CD4-positive, alpha-beta T cell treated with Interleukin-17A for 1 hour (primary cell): ENCODE measurements at places on chromosomes 5 and 9.

- no peak for DNase-seq
Measured at GRCh38 chr9:13608451-13608850, 329.0 kb upstream of the MPDZ start.

- DNase-seq: no peak
Measured at GRCh38 chr5:78472469-78473106, 112.2 kb downstream of the SCAMP1 start.

DNA sequence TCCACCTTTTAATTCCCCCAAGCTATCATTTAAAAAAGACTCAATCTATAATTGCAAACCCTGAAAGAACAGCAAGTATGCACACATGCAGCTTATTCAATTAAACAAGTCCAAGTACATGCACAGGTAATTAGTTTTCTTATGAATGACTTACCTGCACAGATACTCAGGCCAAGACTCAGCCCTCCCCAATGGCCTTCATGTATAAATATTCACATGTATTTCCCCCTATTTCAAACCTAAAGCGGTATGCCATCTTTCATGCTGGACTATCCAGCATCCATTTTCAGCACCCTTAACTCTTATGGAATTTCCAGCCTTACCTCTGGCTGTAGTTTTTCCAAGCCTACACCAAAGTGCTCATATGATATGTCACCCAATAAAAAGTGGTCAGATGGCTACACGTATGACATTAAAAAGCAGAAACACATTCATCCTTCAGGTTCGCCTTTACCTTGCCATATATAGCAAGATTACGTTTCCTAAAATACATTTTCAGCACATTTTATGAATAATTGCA, 205.5 kb downstream of the MEF2C start:
- DNase-seq: no peak

DNA sequence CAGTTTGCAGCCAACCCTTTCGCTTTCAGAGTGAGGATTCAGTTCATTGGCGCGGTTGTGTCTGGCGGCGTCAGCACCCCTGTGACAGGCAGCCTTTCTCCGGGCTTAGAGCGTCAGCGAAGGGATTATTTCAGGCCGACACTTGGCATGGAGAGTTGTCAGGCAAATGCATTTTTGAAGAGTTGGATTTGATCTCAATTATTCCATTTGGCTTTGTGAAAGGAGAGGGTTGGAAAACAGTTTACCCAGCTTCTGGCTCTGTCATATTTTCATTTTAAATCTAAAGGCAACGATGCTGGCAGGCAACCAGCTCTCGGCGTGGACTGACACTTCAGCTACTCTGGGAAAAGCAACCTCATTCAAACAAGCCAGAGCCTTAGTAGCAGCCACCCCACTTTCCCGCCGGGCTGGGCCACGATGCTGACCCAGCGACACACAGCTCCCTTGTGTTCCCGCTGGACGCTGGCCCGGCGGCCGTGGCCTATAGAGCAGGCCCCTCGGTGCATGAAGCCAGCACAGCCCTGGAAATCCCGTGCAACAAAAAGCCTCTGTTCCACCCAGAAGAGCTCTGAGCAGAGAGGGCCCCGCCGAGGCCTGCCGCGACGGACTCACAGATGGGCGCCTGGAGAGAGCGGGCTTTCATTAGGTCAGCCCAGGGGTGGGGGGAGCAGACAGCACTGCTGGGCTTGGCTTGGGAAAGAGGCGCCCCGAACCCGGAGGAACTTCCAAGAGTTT, 28.9 kb upstream of the LPCAT1 start:
- DNase-seq: no peak

DNA sequence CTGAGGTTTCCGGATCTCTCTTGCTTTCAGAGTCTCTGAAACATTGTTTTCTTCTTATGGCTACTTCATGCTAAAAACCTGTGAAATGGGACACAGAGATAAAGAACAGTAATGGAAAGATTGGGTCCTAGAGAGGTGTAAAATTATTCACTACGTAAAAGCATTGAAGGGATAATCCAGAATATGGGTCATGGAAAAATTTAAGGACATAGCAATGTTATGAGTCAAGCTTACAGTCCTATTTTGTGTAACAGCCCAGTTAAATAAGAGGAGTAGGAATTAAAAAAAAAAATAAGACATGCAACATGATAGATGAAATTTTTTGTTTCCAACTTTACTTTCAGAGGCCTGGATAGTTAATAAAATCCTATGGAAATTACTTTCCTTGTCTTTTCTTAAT, 61.9 kb upstream of the ELL2 start:
- DNase-seq: no peak

- peak; percentile 71 for DNase-seq
Measured at GRCh38 chr9:89523948-89524347, 26.0 kb upstream of the SEMA4D start.

DNA sequence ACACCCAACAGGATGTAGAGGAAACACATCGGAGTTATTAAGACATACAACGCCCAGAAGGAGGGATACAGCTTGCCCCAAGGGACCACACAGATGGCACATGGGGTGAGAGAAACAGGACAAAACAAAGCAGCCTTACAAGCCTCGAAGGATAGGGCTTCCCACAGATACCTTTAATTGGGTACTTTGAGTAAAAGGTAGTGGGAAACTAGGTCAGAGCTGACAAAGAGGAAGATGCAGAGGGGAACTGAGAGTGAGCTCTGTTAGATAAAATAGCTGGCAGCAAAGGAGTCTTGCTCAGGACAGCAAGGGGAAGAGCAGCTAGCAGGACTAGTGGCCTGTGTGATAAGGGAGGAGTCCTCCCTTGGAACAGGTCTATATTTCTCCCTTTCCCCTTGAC, 48.2 kb downstream of the OTP start:
- no peak for DNase-seq

GRCh38 chr5:4880304-4880741, 259.8 kb upstream of the ADAMTS16 start:
- DNase-seq: no peak

- DNase-seq: no peak
Measured at GRCh38 chr5:2913281-2913680, 161.8 kb upstream of the IRX2 start.
